ENCODE measurements at places on chromosomes 1 and 21. TPM values are rescaled to one million over a fixed set of nuclear protein-coding genes. Genes with fewer than 3 reads are reported as not detected.

Gene GCSAML
- not detected for total RNA-seq

Gene KRTAP12-2
- total RNA-seq: not detected

Gene SGIP1
- total RNA-seq: 1.4 TPM

Gene GPR37L1
- total RNA-seq: not detected

Gene LINGO4
- total RNA-seq: not detected

Gene PADI4
- 0.21 TPM for total RNA-seq

Gene CHRM3
- total RNA-seq: 0.48 TPM
